ENCODE measurements at places on chromosomes 6 and 20.

DNA sequence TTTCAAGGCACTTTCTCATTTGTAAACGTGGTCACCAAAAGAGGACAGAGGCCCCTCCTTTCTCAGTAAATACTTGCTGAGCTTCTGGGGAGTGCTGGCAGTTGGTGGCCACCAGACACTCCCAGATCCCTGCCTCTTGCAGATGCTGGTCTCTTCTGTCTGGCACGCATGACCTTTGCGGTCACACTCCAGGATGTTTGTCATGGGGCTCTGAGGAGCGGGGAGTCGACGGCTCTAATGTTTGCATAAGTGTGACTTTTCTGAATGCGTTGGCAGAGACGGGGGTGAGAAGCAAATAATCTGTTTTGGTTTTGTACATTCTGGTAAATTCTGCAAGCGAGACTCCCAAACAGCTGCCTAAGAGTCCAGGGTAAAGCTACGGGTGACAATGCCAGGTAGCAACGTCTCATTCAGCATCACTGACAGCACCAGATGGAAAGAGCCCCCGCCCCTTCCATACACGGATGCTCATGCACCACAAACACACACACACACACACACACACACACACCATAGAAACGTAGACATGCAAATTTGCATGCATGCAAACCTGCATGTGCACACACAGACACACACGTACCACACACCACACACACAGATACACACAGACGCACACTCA, 101.1 kb downstream of the YTHDF1 start:
- no peak for DNase-seq

- DNase-seq, result no peak
Observed at GRCh38 chr6:12404651-12405050, 114.5 kb downstream of the EDN1 start.

- peak; percentile 92 for DNase-seq
Observed at GRCh38 chr20:13995086-13995665, at the start of gene MACROD2. MACROD2 (plus strand) TSS chr20:13995516.

DNA sequence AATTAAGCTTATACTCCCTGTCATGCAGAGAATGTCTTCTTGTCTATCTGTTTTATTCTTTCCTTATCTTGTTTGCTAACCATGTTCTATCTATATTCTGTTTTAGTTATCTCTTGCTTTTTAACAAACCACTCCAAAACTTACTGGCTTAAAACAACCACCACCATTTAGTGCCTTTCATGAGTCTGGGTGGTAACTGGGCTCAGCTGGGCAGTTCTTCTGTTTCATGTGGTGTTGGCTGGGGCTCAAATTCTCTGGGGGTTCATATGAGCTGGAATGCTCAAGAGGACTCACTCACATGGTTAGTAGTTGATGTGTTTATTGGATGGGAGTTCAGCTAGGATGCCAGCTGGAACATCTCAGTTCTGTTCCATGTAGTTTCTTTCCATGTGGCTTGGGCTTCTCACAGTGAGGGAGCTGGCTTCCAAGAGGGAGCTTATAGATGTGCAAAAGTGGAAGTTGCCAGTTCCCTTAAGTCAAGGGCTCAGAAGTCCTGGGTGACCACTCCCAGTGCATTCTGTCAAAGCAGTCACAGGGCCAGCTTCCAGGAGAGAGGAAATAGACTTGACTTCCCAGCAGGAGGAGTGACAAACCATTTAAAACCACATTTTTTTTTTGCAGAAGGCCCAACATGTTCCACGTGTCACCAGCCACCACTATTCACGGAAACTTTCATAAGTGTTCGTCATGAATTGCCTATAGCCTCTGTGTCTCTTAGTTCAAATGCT, 70.4 kb downstream of the PLCB4 start:
- DNase-seq, result no peak

- no peak for DNase-seq
Observed at GRCh38 chr6:168699631-168700295, 258.8 kb downstream of the SMOC2 start.

GRCh38 chr6:136252441-136252840, 2.3 kb upstream of the MTFR2 start:
- DNase-seq, result no peak

DNA sequence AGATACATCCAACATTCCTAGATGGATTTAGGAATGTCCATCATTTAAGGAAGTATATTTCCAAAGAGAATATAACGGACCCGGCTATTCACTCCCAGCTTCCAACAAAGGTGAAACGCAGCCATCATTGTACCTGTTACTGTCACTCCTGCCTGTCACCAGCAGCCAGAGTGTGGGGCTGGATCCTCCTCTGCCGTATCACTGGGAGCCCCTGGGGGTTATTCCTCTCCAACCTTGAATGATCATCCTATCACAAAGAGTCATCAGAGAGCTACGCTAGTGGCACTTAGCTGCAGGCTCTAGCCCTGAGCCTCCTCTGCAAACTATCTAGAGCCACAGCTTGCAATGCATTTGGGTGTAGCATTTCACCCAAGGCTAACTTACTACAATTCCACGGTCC, 73.6 kb upstream of the NHSL1 start:
- no peak for DNase-seq

DNA sequence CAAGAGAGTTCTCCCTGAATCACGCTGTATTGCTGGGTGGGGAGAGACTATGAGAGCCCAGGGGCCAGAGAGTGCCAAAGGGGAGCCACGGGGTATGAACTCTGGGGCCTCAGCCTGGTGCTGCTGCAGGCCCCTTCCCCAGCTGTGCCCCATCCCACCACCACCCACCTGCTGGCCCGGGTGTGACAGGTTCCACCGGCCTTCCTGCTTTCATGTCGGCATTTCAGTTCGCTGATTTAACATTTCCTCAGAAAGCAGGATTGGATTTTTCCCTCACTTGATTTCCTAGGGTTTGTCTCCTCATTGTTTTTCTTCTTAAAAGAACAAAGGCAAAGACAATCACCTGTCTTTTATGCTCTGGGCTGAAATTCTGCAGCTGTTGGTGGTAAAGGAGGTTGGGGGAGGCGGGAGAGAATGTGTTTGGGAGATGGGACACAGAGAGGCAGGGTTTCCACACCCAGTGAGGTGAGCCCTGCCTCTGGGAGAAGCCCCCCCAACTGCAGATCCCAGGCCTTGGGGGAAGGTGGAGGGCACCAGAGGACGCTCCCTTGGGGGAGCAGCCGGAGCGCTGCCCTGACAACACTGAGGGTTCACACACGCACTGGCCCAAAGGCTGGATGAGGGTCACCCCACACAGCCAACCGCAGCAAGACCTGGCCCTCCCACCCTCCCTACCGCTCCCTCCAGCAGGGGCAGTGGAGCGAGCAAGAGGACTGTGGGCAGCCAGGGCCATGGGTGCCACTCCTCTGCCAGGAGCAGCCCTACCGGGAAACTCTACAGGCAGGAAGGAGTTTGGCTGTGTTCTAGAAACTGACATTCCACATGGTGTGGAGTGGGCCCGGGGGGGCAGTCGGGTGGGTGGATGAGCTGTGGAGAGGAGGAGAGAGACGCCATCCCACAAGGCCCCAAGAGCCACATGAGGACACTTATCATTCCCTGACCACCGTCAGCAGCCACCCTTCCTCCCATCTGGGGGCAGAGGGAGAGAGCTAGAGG, 10.5 kb upstream of the MLN start:
- no peak for DNase-seq

DNA sequence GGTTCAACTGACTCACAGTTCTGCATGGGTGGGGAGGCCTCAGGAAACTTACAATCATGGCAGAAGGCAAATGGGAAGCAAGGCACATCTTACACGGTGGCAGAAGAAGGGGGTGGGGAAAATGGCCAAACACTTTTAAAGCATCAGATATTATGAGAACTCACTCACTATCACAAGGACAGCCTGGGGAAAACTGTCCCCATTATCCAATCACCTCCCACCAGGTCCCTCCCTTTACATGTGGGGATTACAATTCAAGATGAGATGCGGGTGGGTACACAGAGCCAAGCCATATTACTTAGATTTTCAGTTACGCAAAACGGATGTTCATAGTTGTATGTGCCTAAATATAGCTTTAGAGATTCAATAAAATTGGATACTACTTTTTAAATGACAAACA, 25.6 kb downstream of the CYP39A1 start:
- DNase-seq, result no peak

- no peak for DNase-seq
Observed at GRCh38 chr6:158815907-158816306, 3.3 kb downstream of the EZR start.

GRCh38 chr6:124432620-124433019, 529.6 kb upstream of the RNF217 start:
- DNase-seq, result no peak

GRCh38 chr6:166784691-166785090, 157.6 kb upstream of the RPS6KA2 start:
- no peak for DNase-seq

GRCh38 chr6:132587424-132587823, 2.1 kb downstream of the TAAR5 start:
- no peak for DNase-seq

GRCh38 chr6:100427452-100427851, 37.3 kb downstream of the SIM1 start:
- DNase-seq, result no peak

DNA sequence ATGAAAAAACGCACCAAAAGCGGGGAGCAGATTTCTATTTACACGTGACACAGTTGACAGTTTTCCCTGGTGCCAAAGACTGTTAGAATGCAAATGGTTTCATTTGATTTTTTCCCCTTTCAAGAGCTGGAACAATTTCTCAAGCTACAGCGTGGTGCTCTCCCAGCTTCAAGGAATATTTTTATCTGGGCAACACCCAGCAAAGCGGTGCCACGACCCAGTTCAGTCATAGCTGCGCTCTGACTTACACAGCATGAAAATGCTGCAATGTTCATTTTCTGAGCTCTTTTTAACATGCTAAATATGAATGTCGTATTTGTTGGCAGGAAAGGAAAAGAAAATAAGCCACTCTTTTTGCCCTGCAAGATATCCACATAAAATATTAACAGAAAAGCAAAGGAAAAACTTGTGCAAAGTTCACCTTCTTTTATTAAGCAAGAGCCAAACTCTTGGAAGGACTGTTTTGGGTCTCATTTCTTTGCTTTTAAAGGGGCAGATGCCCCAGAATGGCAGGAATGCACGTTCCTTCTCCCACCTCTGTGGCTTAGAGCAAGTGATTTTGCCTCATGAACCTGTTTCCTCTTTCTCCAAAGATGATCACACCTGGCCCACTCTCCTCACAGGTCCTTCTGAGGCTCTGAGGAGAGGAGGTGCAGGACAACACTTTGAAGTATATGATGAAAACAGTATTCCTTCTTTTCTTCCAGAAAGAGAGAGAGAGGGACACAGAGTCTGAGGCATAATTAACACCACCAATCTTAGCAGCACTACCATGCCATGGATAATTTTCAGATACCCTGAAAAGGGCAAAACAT, 47.0 kb downstream of the TTI1 start:
- no peak for DNase-seq

DNA sequence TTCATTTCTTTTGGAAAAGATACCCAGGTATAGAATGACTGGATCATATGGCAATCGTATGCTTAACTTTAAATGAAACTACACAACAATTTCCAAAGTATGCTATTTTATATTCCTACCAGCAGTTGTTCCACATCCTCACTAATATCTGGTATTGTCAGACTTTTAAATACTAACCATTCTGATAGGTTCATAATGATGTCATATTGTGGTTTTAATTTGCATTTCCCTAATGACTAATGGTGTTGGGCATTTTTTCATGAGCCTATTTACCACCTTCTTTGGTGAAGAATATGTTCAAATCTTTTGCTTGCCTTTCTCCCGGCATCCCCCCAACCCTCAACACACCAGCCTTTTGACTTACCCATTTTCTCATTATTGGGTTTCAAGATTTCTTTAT, 96.2 kb upstream of the HMGN3 start:
- no peak for DNase-seq

- DNase-seq, result no peak
Observed at GRCh38 chr20:9332791-9333479, 181.5 kb upstream of the LAMP5 start.

- no peak for DNase-seq
Observed at GRCh38 chr6:42624601-42625000, 60.8 kb downstream of the UBR2 start.

GRCh38 chr6:87237804-87238203, 82.4 kb downstream of the ZNF292 start:
- DNase-seq, result peak; percentile 8

DNA sequence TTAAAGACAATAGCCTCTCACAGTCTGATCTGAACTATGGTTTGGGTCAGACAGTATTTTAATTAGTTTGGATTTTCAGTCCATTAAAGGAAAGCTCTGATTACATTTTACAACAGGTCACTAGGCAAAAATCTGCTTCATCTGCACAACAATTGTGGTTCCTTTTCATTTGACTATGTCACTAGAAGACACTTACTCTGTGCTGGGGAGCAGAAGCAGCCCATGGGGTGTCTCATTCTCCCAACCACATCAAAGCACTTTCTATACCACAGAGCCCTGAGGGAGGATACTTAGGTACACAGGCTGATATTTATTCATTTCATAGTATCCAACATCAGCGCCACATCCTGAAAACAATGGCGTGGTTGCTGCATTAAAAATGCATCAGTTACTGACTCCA, 36.6 kb upstream of the HDAC2 start:
- DNase-seq, result no peak

- no peak for DNase-seq
Observed at GRCh38 chr20:1694672-1695071, 37.1 kb upstream of the SIRPG start.

- no peak for DNase-seq
Observed at GRCh38 chr6:34138191-34138590, 7.7 kb downstream of the GRM4 start.

DNA sequence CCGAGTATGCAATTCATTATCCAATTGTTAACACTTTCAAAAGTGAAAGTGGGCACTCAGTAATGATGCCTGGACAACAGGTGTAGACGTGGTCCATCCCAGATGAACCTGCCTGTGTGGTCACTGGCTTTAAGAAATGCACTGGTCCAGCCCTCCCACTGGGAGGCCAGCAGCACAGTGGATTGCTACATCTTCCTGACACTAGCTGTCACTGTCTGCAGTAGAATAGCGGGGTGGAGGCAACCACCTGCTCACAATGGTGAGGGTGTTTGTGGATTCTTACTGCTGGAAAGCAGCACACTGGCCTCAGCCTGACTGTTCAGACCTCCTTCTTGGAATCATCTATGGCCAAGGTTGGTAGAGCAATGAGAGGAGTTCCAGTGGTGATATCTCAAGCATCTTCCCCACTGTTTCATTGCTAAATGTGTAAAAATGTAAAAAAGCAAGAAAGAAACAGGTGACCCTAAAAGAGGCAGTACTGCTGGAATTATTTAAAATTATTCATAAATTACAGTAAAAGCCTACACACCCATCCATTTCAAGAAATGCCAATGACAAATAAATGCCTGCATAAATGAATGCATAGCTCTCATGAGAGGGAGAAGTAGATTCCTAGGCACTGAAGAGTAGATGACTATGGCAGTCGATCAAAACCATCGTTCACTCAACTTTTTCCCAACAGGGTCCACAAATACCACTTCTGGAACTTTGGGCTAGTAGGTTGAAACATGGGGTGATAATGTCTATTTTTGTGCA, 228.0 kb upstream of the PLN start:
- no peak for DNase-seq

DNA sequence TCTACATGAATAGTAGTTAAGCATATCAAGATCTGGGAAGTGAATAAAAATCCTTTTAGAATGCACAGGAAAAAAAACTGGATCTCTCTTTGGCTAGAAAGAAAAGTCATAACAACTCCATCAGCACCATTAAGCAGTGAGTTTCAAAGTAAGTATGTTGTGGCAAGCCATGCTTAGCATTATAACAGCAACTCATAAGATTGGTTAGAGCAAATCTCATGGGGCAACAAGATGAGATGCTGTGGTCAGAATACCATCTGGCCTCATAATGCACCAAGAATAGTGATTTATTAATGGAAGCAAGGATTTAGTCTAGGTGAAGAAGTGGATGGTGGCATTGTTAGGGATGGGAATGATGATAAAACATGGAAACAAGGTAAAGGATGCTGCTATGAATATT, 159.4 kb downstream of the PHF3 start:
- DNase-seq, result no peak
